ENCODE measurements at places on chromosomes 7 and 10.

GRCh38 chr10:129973674-129974059 lies 9.6 kb upstream of the EBF3 start:
- DNase-seq, result no peak

DNA sequence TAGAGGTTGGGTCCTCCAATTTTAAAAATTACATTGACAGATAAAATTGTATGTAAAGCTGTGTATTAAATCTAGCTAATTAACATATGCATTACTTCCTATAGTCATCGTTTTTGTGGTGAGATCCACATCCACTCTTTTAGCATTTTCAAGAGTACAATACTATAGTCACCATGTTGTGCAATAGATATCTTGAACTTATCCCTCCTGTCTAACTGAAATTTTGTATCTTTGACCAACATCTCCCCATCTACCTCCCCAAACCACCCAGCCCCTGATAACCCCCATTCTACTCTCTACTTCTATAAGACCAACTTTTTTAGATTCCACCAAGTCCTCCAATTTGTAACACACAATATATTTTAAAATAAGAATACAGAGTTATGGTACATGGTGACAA lies 208.0 kb downstream of the RELN start:
- DNase-seq, result no peak

GRCh38 chr7:150446288-150446938 lies 4.0 kb upstream of the GIMAP8 start:
- DNase-seq, result no peak

- no peak for DNase-seq
Measured at GRCh38 chr10:43039624-43040481, 37.0 kb upstream of the RET start.

DNA sequence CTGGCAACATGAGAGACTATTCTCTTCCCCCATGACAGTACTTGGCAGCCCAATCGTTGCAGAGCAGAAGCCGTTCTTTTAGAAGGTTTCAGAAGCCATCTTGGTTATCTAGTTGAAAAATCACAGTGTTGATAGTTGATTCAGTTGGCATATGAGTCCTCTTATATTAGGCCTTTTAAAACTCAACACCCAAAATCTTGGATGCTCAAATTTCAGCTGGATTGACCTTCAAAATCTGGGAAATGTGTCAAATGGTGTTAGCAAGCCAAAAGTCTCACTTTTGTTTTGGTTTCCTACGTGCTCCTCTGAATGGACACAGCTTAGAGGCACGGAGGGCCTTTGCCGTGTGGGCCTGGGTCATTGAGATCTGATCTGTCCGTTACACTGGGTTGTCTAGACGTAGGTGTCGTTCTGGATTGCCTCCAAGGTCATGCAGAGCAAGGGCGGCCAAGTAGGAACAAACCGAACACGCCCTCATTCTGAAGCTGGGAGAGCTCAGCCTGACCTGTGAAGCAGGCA lies 59.3 kb upstream of the BMPER start:
- no peak for DNase-seq

DNA sequence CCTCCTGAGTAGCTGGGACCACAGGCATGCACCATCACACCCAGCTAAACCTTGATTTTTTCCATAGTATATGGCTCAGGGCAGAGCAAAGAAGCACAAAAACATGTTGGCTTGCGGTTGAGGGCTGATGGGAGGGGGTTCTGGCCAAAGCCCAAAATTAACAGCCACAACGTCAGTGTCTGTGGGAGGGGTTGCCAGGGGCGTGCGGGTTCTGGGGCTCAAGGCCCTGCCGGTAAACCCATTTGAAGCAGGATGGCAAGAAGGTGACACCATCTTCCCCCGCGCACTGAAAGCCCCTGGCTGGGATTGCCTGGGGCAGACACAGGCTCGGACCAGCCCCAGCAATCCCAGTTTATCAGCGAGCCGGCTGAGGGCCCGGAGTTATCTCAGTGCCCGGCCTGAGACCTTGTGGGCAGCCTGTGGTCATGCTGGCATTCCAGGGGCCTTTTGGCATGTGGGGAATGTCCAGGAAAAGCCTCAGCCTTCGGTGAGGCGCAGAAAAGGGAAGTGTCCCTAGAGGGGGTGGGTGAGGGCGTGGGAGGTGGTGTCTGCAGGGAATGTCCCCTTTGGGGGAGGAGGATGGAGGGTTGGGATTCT lies 167.7 kb upstream of the TNRC18 start:
- DNase-seq, result no peak

DNA sequence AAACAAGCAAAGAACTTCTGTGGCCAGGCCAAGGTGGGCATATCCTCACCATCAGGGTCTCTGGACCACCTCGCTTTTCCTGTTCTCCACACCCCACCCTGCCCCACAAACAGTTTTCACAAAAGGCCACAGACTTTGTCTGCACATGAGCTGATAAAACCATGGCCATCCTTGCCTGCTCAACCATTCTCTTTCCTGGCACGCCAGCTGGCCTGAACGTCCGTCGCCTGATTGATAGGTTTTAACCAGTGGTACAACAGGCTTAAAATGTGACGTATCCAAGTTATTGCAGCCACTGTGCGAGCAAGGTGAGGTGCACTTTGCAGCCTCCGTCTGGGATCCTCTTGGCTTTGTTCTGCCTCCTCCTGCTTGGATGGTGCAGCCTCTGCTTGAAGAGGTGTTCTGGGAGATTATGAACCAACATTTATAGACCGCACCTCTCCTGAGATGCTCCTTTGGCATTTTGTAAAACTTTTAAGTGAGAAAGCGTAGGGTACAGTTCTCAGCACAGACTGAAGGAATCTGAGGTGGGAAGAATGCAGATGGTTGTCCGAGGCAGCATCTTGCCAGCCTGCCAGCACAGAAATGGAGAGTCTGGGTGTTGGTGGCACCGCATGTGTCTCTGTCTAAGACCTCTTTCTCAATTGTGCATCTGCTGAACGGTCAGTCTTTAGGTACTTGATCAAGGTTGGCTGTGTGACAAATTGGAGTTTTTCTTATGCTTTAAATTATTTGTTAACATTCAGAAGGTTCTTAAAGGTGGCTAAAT lies 288.3 kb downstream of the CELF2 start:
- DNase-seq, result no peak

DNA sequence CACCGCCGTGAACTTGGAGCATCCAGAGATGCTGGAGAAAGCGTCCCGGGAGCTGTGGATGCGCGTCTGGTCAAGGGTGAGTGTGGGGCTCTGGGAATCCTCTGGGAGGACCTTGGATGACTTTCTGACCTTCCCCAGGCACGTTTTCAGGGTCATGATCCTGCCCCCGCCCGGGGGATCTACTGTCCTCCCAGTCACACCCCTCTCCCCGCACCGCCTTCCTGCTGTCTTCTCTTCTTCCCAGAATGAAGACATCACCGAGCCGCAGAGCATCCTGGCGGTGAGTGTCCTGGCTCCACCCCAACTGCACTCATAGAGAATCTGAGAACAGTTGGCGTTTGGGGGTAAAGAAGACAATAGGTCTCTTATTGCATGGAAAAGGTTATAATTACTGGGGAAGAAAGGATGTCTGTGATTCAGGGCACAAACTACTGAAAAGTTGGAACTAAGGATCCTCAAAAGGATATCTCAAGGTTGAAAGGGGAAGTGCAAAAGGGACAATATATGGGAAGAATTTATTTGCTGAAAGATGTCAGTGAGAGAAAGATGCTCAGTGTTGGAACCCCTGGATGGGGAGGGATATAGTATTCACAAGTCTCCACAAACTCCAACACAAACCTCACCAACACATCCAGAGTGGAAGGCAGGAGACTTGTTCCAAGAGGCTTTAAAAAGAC lies 1.9 kb downstream of the GSTK1 start:
- DNase-seq, result no peak

DNA sequence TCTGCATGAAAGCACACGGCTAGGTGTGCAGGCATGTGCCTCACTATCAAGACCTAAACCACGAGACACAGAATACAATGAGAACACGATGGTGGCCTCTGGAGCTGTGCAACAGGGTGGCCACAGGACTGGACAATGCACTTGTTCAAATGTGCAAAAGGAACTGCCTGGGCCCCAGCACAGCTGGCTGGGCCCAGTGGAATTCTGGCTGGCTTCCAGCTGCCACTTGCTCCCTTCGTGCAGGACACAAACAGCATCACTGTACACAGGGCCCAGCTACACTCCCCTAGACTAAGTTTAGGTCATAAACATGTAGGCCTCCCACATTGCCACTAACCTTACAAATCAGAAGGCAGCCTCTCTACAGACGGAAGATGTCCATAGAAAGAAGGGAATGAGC lies 23.4 kb downstream of the DOCK4 start:
- no peak for DNase-seq

- peak; percentile 6 for DNase-seq
Measured at GRCh38 chr10:101466016-101466912, 112.3 kb downstream of the BTRC start.

DNA sequence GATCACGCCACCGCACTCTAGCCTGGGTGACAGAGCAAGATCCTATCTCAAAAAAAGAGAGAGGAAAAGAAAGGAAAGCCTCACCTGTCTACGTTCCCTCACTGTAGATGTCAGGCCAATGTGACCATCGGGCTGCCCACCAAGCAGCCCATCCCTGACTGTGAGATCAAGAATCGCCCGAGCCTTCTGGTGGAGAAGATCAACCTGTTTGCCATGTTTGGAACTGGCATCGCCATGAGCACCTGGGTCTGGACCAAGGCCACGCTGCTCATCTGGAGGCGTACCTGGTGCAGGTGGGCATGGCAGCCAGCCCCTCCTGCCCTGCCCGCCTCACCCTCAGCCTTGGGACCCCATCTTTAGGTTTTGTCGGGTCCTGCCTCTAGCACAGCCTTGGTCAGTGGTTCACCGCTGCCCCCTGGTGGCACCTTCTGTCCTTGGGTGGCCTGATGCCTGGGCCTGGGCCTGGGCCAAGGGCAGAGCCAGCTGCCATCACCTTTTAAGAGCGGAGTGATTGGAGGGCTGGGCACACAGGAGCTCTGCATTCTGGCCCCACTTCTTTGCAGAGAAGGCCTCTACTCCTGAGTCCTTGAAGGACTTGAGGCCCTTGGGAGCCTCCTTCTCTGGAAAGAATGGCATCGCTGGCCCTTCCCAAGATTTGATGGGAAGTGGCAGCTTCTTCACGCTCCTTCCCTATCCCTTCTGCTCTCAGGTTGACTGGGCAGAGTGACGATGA lies 14.4 kb upstream of the AHCYL2 start:
- DNase-seq, result peak; percentile 39

DNA sequence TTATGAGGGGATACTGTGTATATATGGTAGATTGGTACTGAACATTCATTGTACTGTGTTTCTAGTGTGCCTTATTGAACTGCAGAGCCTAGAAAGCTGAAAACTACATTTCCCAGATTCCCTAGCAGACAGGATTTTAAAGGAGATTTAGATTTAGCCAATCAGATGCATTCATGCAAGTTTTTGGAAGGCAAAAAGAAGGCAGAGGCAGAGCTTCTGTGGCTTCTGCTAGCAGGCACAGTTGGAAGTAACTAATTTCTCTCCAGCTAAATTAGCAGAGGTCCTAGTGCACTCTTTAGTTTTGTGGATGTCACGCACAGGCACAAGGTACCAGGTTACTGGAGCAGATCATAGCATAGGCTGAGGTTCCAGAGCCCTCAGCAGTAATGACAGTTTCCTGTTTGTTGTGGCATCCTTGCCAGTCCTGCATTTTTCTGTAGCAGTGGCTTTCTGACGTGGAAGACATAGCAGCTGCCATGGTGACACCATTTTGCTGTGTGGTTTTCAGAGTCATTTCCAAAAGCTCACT lies 83.7 kb upstream of the CCDC71L start:
- DNase-seq, result no peak

DNA sequence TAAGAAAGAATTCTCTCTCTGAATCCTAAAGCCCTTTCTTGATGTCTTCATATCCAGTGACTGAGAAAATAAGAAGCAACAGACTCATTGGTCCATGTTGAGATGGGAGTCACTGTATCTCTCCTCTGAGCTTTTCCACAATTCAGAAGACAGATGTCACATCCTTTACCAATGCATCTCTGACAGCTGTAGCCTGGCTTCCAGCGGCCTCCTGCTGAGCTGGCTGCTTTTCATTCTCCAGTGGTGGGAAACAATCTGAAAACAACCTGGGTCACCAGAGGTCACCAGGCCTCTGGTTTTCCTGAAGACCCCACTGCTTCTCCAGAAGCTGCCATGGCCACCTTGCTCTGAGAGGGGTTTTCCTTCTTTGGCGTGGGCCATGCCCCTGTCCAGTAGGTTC lies 18.3 kb upstream of the RPA3 start:
- no peak for DNase-seq

DNA sequence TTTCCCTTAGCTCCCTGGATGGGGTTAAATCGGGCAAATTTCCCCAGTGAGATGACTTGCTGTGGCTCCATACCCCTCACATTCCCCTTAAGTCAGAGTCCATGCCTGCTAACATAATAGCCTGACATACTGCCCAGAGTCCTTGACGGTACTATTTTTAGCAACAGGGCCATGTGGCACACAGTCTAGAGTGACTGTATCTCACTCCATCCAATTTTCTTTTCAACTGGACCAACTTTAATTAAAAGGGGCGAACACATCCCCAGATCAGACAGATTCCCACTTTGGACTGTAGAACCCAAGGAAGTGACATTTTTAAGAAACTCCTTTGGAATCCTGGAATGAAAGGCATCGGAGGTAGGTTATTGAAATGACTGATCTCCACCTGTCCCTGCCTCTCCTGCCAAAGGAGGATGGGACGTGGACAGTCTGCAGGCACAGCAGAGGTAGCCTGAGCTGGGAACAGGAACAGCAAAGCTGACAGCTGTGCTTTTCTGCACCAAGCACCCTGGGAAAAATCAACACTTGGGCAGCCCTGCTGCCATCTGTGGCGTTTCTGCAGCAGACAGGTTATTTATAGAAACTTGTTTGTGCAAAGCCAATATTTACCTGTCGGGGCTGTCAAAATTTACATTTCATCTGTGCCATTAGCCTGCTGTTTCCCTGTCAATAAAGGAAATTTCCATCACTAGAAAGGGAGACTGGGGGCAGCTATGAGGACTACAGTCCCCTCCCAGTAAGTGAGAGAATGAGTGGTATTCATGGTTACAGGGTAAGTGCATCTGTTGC lies 221.5 kb upstream of the AOAH start:
- DNase-seq, result no peak

GRCh38 chr10:89556600-89556999 lies 21.2 kb upstream of the SLC16A12 start:
- DNase-seq, result no peak

DNA sequence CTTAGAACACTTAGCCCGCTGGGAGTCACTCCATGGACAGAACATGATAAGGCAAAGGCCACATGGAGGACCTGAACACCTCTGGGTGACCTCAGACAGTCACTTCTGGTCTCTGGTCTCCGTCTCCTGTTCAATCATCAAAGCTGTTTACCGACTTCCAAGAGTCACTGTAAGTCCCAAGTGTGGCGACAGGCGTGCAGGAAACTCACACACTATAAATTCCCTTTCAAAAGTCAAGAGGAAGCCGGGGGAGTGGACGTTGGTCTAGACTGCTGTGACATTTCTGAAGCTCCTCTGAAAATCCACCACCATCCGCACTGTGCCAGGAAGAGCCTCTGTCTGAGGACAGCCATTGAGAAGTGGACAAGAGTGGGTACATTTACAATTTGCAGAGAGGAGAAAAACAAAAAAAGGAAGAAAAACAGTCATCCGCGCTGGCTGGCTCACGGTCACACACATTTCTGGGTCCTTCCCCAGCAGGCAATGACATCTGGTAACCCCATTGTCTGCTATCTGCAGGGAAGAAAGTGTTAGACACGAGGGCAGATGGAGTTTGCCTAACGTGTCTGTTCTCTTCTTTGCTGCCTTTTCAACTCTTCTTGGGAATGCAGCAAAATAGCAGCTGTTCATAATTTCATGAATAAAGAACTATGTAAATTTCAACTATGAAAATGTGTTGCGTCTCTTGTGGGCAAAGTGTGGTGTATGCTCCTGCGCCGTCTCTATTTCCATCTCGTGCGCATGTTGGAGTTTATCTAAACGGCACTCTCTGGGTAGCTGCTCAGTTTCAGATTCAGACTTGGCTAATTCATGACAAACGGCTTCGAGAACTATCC lies 32.9 kb upstream of the CUX1 start:
- DNase-seq, result no peak
